Fibroblast of the aortic adventitia (primary cell): ENCODE measurements at places on chromosomes 2 and 18.

DNA sequence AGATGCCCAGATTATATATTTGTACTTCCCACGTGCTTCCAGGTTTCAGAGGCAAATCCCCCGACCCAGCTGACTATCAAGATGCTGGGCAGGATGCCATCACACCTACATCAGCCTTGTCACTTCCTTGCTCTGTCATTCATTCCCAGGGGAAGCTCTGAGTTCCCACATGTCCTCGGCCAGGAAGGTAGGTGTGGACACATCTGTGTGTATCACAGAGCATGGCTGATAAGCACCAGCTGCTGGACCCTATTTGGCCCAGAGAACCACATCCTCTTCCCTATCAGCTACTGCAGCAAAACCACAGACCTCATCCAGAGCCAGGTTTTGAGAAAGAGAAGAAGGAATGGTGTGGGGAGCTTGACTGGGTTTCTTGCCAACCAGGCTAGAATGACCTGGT lies 31.9 kb upstream of the ITGA6 start:
- DNase-seq: peak; percentile 55

DNA sequence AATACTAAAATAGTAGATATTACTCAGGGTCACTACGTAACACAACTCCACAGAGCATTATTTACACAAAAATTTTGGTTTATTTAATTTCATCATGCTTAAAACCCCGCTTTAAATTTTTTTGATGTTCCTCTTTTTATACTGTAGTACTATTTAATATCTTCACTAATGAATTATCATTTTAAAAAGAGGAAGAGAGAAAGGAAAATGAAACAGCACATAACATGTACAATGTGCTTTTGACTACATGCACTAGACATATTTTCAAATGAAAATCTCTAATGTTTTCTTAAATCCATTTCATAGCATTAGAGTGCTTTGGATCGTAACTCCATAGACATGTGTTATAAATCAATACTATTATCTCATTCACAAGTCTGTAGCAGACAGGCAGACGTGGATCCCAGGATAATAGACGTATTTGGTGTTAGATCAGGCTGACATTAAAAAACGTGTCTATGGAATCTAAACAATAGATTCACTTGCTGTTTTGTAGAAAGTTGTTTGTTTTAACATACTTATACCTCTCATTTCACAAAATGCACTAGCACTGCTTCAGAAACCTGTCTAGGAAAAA lies 897.0 kb downstream of the CPS1 start:
- no peak for DNase-seq

GRCh38 chr18:54647176-54647575 lies 56.1 kb downstream of the DYNAP start:
- peak; percentile 12 for DNase-seq

DNA sequence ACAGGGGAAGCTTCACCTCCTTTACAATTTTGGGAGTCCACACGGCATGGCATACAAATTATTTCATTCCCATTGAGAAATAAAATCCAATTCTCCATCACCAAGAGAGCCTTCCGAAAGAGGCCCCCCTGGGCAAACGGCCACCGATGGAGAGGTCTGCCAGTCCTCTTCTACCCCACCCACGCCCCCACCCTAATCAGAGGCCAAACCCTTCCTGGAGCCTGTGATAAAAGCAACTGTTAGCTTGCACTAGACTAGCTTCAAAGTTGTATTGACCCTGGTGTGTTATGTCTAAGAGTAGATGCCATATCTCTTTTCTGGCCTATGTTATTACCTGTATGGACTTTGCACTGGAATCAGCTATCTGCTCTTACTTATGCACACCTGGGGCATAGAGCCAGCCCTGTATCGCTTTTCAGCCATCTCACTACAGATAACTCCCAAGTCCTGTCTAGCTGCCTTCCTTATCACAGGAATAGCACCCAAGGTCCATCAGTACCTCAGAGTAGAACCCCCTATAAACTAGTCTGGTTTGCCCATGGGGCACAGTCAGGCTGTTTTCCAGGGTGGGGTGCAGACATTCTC lies 58.3 kb downstream of the BCL11A start:
- DNase-seq: no peak

DNA sequence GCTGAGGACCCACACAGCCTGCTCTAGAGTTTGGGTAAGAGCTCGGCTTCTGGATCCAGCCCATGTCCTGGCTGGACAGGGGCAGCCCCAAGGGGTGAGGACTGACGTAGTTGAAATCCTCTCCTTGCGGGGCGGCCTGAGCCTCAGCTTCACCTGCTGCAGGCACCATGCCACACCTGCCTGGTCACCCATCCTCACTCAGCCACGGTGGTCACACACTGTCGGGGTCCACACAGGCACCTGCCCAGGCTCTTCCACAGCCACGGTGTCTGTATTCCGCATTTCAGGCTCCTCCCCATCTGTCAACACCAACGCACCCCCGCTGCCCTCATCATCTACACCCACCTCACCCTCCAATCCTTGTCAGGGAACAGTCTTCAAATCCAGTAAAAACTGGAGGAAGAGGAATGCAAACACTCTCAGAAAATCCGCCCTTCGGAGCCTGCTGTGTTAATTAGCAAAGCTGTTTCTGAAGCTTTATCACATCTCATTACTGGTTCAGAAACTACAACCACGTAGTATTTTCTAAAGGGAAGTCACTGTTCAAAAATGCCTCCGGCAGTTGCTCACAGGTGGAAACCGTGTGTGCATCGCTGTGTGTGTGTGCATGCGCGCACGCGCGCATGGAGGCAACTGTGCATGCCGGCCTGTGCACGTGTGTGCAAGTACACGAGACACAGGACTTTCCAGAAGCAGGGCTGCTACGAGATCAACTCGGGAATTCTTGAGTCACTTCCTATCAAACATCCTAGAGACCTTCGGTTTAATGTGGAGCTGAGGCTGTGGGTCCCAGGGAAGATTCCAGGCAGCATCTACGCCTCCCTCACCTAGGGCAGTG lies 38.2 kb downstream of the SLC66A2 start:
- no peak for DNase-seq

DNA sequence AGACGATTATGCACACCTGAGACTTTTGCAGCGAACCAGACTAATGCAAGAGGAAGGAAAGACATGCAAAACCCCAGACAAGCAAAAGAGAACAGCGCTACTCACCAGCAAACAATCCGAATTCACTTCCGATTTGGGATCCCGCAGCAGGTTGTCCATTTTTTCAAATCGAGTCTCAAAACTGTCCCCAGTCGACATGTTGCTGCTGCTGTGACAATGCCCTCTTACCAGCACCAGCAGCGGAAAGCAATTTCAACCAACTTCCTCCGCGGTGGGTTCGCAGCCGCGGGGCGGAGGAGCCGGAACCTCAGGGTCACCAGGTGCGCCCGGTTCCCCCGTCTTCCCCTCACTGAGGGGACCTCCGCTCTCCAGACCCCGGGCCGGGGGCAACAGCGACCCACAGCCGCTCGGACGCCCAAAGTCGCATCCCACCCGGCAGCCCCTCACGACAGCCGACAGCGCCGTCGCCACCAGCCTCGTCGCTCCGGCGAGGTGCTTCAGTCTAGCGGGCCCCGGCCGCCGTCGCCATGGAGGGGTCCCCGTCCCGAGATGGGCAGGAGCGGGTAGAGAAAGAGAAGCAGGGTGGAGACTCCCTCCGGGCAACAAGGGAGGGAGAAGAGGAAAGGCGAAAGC lies 784 bp downstream of the ROCK1 start:
- DNase-seq: peak; percentile 49

DNA sequence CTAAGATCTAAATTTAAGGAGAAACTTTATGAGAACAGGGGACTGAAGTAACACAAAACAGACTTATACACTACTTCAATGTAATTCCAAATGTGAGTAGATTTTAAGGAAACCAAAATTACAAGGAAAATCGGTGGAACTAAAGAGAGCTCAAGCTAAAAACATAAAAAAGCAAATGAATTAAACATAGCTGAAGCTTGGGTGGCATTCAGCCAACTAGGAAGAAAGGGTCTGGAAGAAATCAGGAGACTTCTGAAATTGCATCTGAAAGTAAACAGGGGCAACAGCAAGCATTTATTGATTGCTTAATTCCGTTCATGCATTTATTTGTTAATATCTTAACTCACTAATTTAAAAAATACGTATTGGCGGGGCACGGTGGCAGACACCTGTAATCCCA lies 727.3 kb upstream of the PKDCC start:
- no peak for DNase-seq

- peak; percentile 88 for DNase-seq
Measured at GRCh38 chr18:3585656-3586509, 135.9 kb downstream of the TGIF1 start.

DNA sequence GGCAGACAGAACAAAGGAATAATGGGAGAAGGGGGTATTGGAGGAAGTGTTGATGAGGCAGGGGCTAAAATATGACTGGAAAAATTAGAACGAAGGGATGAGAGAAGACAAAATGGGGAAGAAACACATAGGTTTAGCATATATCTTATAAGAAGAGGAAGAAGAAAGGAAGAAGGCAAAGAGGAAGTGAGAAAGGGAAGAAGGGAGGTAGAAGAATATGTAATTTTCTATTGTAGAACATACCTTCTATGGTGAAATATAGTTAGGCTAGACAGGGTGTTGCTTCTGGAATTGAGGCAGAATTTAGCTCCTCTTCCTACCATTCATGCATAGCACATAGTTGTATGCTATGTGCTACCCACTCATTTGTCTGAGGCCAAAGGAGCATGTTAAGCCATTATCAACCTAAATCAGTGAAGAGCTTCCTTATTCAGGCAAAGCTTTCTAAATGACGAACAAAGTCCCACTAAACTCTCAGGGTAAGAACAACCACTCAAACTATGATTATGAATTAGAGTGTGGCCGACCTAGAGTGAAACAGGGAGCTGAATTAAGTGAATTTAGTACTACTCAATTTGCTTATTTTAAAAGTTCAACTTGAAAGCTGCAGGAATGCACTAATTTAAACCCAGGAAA lies 180.9 kb upstream of the GALNT5 start:
- DNase-seq: no peak

DNA sequence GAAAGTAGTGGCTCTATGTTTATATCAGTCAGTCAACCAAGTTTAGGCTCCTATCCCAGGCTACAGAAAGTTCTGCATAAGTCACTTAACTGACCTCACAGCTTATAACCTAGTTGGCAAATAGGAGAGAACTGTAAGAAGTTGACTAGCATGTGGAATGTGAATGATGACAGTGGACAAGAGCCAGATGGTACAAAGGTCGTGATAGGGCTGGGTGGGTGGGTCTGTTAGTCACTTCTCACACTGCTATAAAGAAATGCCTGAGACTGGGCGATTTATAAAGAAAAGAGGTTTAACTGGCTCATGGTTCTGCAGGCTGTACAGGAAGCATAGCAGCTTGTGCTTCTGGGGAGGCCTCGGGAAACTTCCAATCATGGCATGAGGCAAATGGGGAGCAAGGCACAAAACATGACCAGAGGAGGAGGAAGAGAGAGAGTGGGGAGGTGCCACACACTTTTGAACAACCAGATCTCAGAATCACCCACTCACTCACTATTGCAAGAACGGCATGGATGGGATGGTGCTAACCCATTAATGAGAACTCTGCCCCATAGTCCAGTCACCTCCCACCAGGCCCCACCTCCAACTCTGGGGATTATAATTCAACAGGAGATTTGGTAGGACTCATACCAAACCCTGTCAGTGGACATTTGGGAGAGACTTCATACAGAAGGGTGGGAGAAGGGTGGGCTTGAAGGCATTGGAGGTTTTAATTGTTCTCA lies 68.8 kb downstream of the LTBP1 start:
- peak; percentile 83 for DNase-seq

DNA sequence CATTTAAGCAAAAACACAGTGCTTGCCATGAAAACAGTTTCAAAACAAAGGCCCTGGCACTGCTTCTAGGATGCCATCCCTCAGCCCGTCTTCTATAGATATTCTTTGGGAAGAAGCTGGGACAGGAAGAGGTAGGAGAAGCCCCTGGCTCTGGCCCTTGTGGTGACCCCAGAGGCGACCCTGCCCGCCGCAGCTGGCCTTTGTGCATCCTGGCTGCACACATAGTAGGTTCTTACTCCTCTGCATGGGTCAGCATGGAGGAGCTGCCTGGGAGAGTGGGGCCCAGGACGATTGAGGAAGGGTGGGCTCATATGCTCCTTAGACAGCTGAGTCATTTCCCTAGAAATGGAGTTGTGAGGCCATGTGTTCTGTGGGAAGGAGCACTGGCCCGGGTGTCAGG lies 44.4 kb upstream of the OTOF start:
- no peak for DNase-seq

GRCh38 chr2:172931256-172931894 lies 144.3 kb upstream of the MAP3K20 start:
- peak; percentile 83 for DNase-seq

DNA sequence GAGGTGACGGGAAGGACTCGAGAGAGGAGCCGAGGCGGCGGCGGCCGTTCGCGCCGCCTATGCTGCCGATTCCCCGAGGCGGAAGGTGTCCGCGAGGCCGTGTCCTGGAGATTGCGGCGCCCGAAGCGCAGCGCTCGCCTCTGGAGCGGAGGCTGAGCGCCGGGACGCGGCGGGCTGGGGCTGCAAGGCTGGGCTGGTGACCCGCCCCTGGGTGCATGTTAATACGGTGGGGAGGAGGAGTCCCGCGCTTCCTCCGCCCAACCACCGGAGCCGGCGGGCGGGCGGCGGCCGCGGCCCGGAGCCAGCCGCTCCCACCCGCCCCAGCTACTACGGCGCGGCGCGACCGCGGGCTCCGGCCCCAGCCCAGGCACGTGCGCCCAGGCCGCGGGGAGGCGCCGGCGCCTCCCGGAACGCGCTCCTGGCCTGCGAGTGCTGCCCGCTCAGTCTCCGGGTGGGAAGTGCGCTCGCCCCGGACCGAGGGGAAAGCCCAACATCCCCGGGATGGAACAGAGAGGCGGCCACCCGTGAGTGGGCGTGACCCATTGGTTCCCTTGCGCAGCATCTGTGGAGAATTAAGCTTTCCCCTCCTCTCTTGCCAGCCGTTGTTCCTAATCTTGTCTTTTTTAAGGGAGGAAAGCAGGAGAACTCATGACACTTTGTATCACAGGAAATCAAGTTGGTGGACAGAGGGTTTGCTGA lies at the start of gene DLGAP1:
DLGAP1 (minus strand) TSS at position 195 of the 699 bp plus-strand sequence.
- peak; percentile 2 for DNase-seq

- DNase-seq: peak; percentile 35
Measured at GRCh38 chr2:162245781-162246180, 2.5 kb upstream of the FAP start.

DNA sequence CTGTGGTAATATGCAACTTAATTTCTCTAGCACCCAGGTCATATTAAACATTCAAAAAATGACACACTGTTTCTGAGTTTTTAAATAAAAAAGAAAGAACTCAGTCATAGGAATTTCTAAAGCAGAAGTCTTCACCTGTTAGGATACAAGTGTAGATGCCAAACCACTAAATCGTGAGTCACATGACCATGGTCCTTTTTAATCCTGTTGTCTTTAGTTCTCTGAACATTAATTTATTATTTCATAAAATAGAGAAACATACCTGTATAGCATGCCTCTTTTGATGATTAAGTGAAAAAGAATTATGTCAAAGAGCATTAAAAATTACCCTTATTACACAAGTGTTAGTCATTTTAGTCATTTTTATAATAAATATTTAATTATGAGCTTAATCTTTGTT lies 398.8 kb downstream of the CCDC85A start:
- no peak for DNase-seq
